ENCODE measurements at places on chromosomes 7 and 10.

- no peak for DNase-seq
Observed at GRCh38 chr10:29387269-29387668, 98.4 kb downstream of the LYZL1 start.

- DNase-seq: no peak
Observed at GRCh38 chr7:96355990-96356506, 34.1 kb upstream of the SLC25A13 start.

DNA sequence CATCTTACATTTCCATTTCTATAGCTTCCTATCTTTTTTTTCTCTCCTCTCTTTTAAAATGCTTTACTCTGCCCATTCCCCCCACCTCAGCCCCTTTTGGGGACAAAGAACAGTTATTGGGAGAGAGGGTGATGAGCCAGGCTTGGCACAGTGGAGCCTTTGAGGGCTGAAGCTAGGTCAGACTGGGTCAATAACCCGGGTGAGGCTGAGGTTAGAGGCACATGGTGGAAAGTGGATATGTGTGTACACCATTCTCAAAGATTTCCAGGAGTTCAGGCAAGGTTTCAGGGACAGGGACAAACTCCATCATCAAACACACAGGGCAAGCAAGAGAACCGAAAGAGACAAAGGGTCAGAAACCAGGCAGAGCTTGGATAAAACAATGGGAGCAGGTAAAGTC, 11.5 kb downstream of the ABCB4 start:
- DNase-seq: no peak

DNA sequence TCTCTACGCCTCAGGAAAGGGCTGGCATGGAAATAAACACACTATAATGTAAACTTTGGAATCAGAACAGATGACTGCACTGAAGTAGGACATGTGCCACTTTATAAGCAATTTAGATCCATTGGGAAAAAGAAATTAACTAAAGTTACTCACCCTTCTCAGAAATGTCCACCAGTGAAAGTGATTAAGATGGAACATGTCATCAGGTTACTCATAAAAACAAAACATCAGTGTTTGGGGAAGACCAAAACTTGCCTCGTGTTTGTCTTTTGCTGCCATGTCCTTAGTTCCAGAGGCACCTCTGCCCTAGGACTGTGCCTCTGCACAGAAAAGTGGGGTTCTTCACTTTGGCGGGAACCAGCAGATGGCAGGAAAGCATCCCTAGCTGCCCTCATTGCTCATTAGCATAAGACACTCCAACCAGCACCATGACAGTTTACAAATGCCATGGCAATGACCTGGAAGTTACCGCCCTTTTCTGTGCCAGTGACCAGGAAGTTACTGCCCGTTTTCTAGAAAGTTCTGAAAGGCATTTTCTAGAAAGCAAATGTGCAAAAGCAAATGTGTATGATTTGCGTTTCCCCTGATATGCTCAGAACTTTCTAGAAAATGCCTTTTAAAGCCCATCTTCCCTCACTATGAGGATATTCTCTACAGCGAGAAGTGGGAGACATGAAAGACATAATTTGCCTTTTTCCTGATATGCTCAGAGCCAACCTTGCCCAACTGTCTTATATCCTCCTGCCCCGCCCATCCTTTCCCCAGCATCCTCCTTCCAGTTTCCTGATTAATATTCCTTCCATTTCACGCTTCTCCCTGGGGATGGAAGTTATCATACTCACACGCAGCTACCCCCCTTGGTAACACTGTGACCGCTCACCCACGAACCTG, 258.2 kb downstream of the USP6NL start:
- DNase-seq: no peak

DNA sequence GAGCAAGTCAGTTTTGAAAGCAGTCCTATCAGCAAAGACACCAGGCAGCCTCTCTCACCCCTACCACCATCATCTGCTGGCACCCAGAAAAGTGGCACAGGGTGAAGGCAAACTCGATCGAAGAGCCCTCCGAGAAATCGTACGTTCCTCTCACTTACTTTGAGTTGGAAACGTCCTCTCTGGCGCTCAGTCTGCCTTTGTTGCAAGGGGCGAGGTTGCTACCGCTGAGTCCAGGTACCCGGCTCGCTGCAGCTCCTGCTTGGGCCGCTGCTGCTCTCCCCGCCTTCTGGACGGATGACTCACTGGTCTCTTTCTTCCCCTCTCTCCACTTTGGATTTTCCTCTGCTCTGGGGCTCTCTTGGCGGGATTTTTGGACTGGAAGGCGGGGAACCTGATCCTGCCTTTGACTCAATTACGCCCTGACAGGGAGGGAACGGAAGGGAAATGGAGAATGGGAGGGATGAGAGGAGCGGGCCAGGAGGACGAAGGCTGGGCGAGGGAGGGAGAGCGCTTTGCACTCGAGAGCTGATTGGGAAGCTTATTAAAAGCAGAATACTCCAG, at the start of gene PTN:
Gene PTN (minus strand): TSS at position 453 of the 561 bp plus-strand sequence. CDS start 88,760 bp downstream, outside the sequence.
- no peak for DNase-seq

Measured in activated naive CD4-positive, alpha-beta T cell (primary cell).